DMS79 (cell line): ENCODE measurements at places on chromosomes 12 and 14.
A peak's percentile ranks its signal among the peaks of the same experiment; 100 is the strongest.

DNA sequence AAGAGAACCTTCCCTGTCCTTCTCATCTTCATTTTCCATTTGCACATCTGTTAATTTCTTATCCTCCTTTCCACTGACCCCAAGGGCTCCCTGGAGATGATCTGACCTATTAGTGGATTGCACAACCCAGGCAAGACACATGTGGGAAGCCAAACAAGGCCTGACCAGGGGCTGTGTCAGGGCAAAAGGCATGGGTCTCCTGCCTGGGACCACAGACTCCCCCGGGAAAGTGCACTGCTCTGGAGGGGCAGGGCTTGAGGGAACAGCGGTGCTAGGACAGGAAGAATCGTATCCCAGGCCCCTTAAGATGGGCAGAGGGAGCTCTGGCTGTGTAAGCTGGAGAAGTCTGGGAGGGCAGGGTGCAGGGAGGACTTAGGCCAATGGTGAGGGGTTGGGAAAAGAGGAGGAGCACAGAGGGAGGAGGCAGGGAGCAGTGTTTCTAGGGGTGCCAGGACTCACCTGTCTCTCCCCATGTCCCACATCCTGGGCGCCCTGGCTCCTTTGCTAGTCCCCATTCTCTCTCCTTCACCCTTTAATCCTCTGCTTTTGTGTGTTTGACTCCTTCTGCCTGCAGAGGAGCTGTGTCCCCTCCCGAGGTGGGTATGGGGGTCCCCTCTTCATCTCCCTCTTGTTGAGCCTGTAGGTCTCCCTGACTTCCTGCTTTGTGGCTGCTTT, 25.3 kb downstream of the PLEKHG3 start:
- DNase-seq = no peak

DNA sequence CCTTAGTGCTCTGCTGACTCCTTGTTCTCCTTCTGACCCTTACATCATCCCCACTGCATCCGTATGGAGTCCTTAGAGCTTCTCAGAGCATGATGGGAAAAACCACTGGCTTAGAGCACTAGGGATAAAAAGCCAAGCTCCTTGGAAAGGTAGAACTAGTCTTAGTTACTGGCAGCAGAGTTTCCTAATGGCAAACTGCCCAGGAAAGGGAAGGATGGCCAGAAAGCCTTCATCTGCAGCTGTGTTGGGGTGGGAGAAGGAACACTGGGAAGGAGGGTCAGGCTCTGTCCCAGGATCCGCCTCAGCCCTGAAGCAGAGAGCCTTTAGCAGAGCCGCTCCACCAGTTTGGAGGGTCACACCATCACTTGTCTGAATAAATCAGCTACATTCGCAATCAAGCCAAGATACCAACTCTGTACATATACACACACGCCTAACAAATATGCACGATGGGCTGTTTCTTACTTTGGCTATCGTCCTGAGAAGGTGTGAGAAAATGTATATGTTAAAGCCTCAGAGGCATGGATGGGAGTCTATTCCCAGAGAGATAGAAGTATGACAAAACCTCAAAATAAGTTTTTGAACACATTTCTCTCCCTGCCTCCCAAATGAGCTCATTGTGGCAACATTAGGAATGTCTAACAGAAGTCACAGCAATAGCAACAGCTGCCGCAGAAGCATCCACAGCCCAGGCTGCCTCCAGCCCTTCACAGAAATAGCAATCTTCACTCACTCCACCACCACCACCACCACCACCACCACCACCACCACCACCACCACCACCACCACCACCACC, 18.6 kb upstream of the GALNT8 start:
- DNase-seq = no peak

DNA sequence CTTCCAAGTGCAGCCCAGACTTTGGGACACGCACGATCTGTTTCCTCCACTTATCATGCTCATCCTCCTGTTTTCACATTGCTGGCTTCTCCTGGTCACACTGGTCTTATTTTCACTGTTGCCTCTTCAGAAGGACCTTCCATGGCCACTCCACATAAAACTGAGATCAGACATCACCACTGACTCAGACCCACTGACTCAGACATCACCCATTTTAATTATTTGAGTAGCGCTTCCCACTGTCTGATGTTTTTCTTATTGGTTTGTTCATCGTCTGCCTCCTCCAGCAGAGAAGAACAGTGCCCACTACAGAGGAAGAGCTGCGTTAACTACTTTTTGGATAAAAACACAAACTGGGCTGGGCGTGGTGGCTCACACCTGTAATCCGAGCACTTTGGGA, 270.5 kb upstream of the PWP1 start:
- no peak for DNase-seq

- DNase-seq = peak; percentile 23
Observed at GRCh38 chr14:32078023-32078857, 1.1 kb downstream of the ARHGAP5 start.
